CD4-positive, alpha-beta T cell treated with Interleukin-12 subunit alpha and Interleukin-12 subunit beta, for 1 hour (primary cell): ENCODE measurements at places on chromosomes 1 and 21.

DNA sequence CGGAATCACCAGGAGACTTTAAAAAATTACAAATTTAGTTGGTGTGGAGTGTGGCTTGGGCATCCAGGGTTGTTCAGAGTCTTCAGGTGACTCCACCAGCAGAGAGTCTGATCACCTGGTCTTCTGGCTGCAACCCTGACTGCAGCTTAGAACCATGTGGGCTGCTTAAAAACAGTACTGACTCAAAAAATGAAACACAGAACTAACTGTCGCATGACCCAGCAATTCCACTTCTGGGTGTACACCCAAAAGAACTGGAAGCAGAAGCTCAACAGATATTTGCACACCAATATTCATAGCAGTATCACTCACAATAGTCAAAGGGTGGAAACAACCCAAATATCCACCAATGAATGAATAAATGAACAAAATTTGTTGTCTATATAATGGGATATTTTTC is 17.3 kb downstream of the TLR5 start:
- no peak for DNase-seq

- DNase-seq, result no peak
Observed at GRCh38 chr21:14755086-14755485, 209.0 kb upstream of the SAMSN1 start.

- no peak for DNase-seq
Observed at GRCh38 chr1:183723571-183723970, 70.5 kb upstream of the APOBEC4 start.

DNA sequence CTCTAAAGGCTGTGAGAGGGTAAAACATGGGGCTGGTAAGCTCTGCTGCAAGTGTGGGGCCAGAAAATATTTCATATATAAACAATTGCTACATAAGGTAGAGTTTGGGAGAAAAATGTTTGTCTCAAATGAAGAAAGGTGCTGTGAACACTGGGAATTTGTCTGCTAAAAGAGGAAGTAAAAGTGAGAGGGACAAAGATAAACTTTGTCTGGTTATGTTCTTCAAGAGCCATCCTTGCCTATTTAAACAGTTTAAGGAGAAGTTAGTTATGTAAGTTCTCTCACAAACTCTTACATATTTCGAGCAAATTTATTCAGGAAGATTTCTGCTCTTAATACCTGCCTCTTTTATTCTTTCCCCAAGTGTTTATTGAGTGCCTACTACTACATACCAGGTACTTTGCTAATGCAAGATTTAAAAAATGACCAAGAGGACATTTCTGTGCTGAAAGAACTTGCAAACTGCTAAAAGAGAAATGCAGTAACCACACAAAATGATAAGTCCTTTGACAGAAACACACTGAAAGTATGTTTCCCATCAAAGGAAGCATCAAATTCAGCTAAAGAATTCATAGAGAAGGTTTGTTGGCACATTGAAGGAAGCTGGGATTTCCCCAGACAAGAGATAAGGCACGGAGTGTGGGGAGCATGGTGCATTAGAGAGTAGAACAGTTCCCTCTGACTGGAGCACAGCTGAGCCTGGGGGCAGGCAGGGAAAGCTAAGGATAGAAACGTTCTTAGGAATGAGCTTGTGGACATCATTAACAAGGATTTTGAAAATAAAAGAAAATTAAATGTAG is 549.1 kb downstream of the PTBP2 start:
- no peak for DNase-seq

DNA sequence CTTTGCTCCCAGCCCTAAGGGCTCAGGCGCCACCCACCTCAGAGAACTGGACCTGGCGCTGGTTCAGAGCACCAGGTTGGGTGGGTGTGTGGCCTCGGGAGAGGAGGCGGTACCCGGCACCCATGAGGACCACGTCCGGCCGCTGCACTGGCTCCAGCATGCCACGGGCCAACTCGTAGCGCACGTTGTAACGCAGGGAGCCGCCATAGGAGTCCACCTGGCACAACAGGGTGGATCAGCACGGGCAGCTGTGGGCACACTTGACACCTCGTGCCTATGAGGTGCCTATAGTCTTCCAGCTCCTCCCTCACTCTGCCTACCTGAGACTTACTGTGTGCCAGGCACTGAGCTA is 56.5 kb downstream of the HSPG2 start:
- DNase-seq, result no peak

- no peak for DNase-seq
Observed at GRCh38 chr1:203914292-203914691, 52.9 kb downstream of the SNRPE start.

- no peak for DNase-seq
Observed at GRCh38 chr1:24438423-24438901, 22.9 kb downstream of the NIPAL3 start.

DNA sequence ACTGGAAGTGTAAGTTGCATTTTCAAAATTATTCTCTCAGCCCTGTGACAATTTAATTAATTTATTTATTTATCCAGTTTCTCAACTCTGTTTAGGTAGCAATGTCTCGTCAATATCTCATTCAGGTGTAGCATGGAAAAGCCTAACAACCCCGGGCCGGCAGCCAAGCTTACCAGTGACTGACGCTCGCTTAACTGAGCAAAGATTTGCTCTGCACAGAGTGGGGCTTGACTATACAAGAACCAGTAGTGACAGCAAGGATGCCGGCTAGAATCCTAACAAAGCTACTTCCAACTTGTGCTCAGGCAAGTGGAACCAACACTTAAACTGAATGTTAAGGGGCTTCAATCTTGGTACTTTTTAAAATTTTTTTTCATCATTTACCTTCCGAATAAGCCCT is 80.9 kb upstream of the ESRRG start:
- no peak for DNase-seq

GRCh38 chr1:184903111-184903692 is 71.1 kb downstream of the NIBAN1 start:
- no peak for DNase-seq

- DNase-seq, result no peak
Observed at GRCh38 chr1:10630661-10631120, 155.9 kb downstream of the PEX14 start.

GRCh38 chr1:185284533-185285276 is 32.3 kb downstream of the IVNS1ABP start:
- DNase-seq, result no peak

DNA sequence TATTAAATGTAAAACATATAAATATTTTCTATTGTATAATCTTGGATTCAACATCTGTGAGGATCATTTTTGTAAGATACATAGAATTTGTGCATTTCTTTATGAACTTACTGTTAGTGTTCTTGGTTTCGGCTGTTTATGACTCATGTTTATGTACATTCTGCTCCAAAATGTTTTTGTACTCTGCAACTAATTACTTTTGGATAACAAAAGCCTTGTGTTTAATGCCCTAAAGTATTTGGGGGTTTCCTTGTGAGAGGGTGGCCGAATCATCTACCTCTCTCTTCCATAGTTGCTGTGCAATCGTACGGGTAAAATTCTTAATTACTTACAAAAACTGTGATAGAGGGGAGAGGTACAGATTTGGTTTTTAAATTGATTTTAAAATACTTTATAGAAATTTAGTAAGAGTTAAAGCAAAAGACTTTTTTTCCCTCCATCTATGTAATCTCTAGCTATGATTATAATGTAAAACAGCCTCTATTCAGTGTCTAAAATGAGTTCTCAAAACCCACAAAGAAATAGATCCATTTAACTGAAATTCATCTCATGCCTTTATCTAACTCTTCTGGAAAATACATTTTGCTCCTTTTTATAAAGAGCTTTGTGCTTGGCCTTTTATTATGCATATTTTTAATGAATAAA is 38.7 kb upstream of the LRRC8C start:
- DNase-seq, result no peak

DNA sequence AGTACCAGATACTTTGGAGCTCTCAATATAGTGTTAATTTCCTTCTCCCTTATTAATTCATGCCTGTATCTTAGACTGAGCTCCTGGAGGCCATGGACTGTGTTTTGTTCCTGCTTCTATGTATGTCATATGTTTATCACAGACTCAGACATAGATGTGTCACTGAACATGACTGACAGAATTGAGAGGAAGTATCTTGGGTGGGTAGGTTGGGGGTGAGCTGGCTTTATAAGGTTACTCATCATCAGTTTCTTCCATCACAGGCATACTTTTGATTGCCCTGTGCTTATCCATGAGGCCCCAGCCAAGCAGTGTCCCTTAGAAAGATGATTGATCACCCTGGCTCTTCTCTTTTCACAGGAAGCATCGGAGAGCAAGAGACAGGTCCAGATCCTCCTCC is 5.6 kb upstream of the SH3D21 start:
- DNase-seq, result no peak

- no peak for DNase-seq
Observed at GRCh38 chr1:114025609-114026401, 46.5 kb downstream of the OLFML3 start.

- no peak for DNase-seq
Observed at GRCh38 chr1:228366062-228366865, 40.4 kb downstream of the TRIM11 start.

DNA sequence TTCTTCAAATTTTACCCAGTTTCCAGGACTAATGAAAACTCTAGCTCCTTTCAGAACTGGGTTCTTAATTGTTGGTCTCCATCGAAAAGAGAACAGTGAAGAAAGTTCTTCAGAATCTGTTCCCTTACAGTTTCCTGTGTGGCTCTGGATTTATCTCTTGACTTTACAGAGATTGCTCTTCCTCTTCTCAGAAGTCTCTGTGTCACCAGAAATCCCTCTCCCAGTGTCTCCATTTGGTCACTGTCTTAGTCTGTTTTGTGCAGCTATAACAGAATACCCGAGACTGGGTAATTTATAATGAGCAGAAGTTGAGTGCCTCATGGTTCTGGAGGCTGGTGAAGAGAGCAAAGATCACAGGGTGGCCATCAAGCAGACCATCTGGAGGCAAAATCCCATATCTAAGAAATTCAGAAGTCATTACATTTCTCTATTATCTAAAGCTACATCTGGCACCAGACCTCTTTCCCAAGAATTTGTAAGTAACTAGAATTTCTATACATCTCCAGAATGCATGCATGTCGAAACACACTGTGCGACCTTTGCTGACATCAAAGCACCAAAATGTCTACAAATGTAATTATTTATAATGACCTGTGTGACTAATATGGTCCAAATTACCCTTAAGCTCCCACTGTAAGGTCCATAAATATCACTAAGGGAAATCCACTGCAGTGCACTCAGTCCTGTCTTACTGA is 65.4 kb upstream of the KRTAP19-8 start:
- DNase-seq, result no peak

DNA sequence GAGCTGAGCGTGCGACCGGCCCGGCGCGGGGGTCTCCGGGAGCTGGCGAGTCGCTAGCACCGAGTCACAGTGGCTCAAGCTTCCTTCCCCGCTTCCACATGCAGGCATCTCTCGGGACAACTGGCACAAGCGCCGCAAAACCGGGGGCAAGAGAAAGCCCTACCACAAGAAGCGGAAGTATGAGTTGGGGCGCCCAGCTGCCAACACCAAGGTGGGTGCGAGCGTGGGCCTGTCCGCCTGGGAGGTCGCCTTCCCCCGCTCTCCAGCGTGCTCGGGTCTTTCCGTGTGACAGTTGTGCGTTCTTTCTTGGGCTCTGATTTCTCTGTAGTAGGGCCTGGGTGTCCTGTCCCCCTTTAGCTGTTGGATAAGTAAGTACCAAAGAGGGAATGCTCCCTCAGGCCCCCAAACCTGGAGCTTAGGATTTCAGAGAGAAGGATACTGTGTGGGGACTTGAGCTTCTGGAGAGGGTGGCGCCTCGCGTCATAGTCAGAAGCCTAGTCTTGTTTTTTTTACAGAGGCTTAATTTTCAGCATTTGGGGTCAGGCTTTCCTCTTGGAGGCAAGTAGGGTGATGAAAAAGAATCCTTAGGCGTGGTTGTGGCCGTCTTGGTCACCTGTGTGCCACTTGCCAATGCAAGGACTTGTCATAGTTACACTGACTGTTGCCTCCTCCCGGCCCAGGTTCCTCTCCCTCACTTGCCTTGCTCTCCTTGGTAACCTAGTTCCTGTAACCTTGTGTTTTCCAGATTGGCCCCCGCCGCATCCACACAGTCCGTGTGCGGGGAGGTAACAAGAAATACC is 790 bp downstream of the RPS8 start:
- DNase-seq, result peak; percentile 55

GRCh38 chr21:45094412-45094811 is 20.0 kb downstream of the ADARB1 start:
- DNase-seq, result no peak

DNA sequence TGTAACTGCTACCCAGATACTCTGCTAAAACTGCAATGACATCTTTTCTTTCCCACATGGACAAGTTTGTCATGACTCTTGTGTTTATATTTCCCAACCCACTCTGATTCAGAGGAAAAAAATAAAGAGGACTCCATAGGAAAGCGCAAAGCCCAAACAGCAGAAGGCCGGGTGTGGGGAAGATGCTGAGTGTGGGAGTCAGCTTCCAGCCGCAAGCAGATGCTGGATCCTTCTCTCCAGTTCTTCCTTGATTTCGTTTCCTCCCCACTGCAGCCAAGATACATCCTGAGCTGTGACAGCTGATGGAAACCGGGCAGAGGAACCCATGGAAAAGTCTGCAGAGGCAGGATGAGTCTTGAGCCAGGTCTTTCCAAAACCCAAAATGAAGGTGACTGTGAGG is 498.2 kb downstream of the PLPP3 start:
- no peak for DNase-seq

DNA sequence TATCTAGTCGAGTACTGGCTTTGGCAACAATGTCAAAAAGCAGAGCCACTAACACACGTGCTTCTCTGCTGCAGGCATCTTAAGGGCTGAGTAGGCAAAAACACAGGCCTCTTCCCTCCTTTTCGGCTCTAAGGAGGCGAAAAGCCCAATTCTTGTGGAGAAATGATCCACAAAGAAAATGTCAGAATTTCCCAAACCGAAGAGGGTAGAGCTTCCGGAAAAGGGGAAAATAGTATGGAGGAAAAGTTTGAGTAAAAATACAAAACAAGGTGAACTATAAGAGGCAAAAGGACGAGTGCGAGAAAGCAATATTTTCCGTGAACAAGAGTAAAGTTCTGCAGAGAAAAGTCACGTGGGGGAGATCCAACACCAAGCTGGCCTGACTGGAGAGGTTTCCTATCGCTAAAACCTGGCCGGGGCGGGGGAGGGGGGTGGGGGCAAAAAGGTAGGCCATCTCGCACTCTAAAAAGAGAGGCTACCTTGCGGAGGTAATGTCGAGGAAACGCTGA is 551 bp downstream of the ZRANB2 start:
- peak; percentile 6 for DNase-seq

- peak; percentile 37 for DNase-seq
Observed at GRCh38 chr1:42784946-42785693, at the start of gene TMEM269. TSS of gene TMEM269 (plus strand) at chr1:42784991. CDS start at chr1:42789894, 4,903 bp downstream.

- no peak for DNase-seq
Observed at GRCh38 chr1:159187647-159188374, 16.4 kb downstream of the CADM3 start.
